ENCODE measurements at places on chromosomes 13 and 19.

DNA sequence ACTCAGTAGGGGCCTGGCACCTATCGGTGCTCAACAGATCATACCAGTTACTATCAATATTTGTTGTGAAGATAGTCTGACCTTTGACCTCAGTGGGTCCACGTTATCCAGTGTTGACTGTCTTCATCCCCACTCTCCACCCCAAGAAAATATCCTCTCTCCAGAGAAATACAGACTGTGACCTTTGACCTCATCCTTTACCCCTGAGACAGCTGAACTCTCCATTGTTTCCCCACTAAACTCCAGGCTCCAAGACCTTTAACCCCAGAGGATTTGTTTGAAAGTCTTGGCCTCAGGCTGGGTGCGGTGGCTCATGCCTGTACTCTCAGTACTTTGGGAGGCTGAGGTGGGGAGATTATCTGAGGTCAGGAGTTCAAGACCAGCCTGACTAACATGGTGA, 22.6 kb upstream of the PPP5C start:
- no peak for DNase-seq

DNA sequence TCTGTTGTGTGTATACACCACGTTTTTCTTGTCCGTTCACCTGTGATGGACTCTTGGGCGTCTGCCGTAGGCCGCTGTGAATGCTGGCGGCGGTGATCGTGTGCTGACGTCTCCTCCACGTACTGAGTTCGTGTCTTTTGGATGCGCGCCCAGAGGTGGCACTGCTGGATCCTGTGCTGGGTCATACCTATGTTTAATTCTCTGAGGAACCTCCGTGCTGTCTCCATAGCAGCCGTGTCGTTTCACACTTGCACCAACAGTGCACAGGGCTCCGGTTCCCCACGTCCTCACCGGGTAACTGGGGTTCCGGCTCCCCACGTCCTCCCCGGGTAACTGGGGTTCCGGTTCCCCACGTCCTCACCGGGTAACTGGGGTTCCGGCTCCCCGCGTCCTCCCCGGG, 56.2 kb downstream of the ATP11A start:
- no peak for DNase-seq

- no peak for DNase-seq
Measured at GRCh38 chr19:1612114-1613086, 7.1 kb upstream of the UQCR11 start.

DNA sequence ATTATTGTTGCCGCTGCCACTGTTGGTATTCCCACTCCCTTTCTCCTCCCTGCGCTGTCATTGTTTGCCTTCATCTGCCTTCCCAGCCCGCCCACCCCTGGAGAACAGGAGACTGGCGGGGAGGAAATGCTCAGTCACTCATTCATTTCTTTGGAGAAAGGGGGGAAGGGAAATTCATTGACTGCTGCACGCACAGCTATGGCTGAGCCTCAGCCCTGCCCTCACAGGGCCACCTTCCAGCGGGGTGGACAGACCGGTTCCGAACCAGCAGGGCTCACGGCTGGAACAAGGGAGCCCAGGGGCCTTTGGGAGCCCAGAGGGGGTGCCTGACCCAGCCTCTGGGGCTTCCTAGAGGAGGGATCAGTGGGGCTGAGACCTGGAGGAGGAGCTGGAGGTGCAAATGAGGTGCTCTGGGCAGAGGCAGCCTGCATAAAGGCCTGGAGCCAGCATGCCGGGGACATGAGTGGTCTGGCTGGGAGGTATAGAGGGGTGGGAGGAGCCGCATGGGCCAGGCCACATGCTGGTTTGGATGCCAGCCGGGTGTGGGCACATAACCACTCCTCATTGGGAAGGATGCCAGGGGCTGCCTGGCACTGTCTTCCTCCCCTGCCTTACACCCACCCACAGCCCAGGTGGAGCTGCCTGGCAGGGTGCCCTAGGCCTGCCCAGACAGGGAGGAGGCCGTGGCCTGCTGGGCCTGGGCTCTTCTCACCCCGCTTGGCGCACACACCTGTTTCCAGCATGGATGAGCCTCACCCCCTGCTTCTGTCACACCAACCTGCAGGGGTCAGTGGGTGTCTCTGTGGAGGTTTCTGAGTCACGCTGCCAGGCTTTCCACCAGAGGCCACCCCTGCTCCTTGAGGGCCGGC, 26.8 kb downstream of the PPP5C start:
- DNase-seq, result peak; percentile 95

- DNase-seq, result no peak
Measured at GRCh38 chr19:5204212-5204611, 136.4 kb downstream of the PTPRS start.
